ENCODE measurements at places on chromosomes 2 and 18.

- DNase-seq: no peak
Measured at GRCh38 chr2:221444106-221444505, 128.0 kb downstream of the EPHA4 start.

DNA sequence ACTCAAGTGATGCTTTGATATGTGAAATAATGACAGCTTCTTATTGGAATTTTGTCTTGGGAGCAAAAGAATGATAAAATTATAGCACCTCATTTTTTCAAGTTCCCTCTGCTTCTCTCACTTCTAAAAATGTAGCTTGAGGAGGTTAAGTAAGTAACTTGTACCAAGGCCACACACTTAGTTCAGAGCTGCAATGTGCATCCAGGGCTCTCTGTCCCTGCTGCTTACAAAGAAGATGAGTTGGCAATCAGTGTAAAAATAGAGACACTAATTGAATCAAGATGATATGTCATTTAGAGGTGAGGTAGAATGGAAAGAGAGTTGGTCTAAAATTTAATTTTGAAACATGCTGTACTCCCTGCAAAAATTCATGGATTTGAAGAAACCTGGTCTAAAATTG, 312.0 kb upstream of the TNP1 start:
- no peak for DNase-seq

DNA sequence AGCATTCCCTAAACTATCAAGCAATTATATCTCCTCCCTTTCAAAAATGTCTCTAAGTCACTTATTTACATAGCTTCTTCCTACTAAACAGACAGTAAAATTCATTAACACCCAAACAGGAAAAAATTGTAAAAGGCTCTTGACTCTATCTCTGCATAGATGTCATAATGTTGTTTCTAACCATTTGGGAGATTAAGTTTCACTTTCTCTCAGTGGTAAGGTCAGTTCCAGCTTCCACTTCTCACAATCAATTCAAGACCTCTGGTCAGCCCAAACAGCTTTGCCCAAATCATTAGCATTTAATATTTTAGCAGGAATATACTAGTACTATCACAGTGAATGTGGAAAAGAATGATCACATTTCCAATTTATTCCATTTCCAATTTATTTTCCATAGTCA, 374.3 kb upstream of the MC4R start:
- no peak for DNase-seq

GRCh38 chr2:167555098-167555720, 666.9 kb downstream of the XIRP2 start:
- no peak for DNase-seq

- no peak for DNase-seq
Measured at GRCh38 chr2:203582468-203582867, 47.4 kb upstream of the RAPH1 start.

GRCh38 chr2:186950694-186951093, 101.7 kb upstream of the ZSWIM2 start:
- no peak for DNase-seq

DNA sequence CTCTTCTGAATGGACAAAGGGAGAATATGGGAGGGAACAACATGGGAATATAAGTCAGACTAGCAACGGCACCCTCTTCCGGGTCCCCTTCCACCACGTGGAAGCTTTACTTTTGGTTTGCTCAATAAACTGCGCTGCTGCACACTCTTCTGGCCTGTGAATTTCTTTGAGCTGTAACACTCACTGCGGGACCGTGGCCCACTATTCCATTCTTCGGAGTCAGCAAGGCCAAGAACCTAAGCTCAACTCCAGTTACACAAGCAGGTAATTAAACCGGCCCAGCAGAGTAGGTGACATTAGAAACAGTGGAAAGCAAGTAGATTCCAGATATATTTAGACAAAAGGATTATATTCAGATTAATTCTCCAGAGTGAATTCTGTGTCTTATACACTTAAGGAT, 697.4 kb upstream of the NXPH2 start:
- DNase-seq: no peak

- DNase-seq: no peak
Measured at GRCh38 chr2:109531896-109532727, 81.7 kb downstream of the SEPTIN10 start.

DNA sequence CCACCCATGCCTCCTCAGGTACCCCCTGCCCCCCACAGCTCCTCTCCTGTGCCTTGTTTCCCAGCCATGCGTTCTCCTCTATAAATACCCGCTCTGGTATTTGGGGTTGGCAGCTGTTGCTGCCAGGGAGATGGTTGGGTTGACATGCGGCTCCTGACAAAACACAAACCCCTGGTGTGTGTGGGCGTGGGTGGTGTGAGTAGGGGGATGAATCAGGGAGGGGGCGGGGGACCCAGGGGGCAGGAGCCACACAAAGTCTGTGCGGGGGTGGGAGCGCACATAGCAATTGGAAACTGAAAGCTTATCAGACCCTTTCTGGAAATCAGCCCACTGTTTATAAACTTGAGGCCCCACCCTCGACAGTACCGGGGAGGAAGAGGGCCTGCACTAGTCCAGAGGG, 803 bp upstream of the DES start:
- no peak for DNase-seq

DNA sequence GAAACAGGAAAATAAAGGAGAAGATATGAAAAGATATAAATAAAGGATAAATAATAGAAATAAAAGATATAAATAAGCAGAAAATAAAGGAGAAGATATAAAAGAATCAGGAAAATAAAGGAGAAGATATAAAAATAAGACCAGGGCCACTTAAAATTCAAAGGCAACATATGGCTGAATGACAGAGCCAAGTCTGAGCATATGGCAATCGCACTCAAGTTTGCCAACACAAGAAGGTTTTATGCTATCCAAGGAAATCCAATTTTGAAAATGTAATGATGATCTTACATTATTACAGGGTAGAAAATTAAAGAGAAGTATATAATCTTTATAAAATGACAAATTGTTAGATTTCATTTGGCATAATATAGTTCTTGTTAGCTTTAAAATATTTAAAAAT, 33.6 kb downstream of the USP40 start:
- DNase-seq: no peak

DNA sequence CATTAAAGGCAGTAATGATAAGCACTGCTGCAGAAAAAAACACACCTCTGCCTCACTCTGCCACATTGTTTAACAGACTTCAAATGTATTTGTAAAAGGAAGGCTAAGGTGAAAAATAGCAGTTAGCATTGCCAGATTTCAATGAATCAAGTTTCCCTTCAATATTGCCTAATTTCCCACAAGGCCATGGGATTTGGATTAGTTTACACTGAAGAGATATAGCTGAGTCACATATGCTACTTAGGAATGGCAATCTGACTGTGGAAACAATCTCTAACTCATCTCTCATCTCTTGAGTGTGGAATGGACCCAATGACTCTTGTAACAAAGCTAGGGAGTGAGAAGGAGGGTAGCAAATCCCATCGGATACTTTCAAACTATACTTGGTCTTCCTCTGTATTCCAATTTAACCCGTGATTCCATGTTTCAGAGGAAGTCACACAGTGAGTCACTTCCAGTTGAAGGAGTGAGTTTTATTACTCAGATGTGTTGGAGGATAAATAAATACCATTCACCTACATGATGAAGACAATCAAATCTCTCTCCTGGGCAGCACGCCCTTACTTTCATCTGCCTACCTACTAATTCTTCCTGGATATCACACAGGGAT, 5.1 kb downstream of the B4GALT6 start:
- no peak for DNase-seq

DNA sequence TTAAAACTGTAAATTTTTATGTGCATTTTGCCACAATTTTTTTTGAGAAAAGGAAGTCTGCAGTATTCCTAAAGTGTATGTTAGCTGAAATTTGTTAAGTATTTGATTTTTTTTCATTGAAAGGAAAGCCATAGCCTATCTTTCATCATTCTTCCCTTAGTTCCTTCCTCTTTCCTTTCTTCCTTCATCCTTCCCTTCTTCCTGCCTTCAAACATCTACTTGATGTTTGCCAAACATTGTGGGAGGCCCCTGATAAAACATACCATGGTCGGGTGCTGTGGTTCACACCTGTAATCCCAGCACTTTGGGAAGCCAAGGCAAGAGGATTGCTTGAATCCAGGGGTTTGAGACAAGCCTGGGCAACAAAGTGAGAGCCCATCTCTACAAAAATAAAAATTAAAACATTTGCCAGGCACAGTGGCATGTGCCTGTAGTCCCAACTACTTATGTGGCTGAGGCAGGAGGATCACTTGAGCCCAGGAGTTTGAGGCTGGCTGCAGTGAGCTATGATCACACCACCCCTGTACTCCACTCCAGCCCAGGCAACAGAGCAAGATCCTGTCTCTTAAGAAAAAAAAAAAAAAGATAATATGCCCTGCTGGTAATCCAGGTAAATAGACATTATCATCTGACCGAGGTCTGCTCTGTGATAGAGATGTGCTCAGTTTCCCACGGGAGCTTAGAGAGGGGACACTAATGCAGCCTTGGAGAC, 278.4 kb upstream of the STON1 start:
- DNase-seq: no peak

GRCh38 chr2:26609839-26610277, 31.3 kb downstream of the CIB4 start:
- no peak for DNase-seq

Measured in stimulated activated CD4-positive, alpha-beta T cell treated with anti-CD3 and anti-CD28 coated beads, TNF-alpha, amount 100 ng/mL, for 1 hour (primary cell).